ENCODE measurements at places on chromosomes 16 and 17.

DNA sequence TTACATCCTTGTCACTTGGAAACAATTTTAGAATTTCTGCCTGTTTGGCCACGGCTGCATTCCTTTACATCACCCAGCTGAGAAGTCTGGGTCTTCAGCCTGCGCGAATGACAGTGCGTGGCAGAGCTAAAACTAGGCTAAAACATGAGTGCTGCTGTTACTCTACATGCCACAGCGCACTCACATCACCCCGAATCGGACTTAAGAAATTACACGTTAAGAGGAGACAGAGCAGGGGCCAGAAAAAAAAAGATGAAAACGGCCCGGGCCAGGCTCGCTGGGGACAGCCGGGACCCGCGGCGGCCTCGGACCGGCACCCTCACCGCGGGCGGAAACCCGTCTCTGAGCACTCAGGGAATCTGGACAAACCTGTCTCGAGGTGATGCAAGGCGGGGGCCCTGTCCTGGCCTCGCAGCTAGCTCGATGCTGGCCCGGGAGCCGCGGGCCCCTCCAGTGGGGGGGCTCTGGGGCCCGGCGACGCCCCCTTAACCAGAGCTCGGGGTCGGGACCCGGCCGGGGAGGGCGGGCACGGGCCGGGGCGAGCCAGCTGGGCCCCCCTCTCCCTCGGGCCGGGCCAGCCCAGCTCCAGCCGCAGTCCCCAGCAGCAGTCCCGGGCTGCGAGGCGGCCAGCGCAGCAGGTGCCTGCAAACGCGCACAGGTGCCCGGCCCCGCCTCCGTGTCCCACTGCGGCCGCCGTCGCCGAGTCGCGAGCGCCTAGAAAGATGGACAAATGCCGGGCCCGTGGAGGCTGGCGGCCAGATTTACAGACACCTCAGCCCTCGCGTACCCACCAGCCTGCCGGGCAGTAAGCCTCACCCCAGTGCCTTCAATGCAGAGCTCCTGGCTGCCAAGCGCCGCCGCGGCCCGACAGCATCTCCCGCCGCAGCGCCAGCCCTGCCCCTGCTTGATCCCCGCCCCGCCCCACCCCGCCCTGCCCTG lies at the start of gene AKTIP:
AKTIP (minus strand) TSS at position 879 of the 939 bp plus-strand sequence. CDS start 2,950 bp downstream, outside the sequence.
- peak; percentile 52 for DNase-seq

GRCh38 chr17:72555052-72555451 lies 434.2 kb downstream of the SOX9 start:
- DNase-seq: no peak

DNA sequence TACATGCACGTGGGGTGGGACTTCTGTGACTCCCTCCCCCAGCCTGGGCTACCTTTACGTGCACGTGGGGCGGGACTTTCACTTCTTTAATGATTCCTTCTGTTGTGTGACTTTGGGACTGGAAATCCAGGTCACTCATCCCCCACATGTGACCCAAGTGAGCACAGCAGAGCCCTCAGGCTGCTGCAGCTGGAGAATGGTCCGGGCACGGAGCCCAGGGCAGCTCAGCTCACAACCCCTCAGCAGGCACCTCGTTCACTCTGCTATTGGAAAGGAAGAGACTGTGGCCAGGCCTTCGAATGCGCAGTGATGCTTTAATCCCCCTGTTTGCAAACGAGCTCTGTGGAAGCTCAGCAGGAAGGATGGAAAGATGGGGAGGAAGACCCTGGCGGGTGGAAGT lies 14.7 kb downstream of the DBNDD1 start:
- no peak for DNase-seq

GRCh38 chr16:88438084-88438870 lies 14.8 kb upstream of the ZFPM1 start:
- DNase-seq: no peak

DNA sequence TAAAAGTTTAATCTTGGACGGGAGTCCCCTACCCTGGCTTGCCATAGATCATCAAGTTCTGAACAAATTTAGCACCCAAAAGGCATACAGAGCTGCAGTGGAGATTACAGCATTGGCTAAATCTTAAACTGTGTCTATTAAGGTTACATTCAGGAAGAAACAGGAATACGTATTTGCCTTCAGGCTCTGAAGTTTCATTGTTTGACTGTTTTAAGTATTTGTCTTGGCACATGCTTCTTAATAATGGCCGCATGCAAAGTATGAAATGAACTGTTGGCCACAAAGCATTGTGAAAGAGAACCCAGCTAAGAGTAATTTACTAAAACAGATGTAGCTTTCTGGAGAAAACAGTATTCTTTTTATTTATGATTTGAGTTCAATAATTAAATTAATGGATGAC lies 63.9 kb upstream of the CNEP1R1 start:
- DNase-seq: peak; percentile 3

DNA sequence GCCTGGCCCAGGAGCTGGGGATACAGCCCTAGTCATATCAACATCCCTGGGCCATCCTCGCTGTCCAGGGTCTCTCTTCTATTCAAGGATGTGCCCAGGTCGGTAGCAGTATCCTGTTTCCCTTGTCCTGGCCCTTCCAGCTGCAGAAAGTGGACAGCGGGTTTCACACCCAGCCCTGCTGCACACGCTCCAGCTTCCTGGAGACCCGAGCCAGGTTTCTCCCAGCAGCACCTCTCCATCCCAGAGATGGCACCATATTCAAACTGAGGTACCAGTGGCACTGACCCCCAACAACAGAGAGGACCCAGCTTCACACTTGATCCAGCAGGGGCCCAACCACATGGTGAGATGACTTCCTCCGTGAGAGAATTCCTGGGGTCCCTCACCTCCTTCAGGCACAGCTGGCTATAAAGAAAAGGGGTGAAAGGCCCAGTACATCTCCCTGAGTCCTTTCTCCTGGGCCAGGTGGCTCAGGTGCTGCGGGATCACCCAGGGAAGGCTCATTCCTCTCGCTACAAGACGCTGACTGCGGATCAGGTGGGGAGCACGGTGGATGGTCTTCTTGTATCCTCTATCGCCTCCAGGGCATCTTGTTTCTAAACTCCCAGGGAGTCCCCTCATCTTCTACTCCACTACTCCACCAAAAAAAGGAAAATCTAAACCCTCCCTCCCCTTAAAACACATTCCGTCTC lies 1.4 kb downstream of the CUEDC1 start:
- DNase-seq: no peak

DNA sequence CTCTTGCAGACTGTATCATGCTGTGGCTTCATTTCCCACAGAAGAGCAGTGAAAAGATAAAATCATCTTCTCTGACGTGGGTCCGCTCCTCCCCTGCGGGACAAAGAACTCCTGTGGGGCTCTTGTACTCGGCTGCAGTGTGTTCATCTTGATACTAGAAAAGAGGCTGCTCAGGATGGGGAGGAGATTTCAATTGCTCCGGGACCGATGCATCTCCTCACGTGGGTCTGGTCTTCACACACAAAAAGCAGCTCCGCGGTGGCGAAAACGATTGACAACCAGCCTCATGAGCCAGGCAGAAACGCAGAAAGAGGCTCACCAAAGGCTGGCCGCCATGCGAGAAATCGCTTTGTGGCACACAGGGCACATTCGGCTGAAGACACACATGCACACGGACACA lies 14.4 kb upstream of the KCNJ18 start:
- no peak for DNase-seq

- peak; percentile 30 for DNase-seq
These were observed 8.8 kb downstream of the CDK5R1 start for GRCh38 chr17:32495359-32496231.

- peak; percentile 89 for DNase-seq
These were observed 72.0 kb downstream of the SOX9 start for GRCh38 chr17:72192800-72193192.

- DNase-seq: no peak
These were observed 440.9 kb upstream of the MAF start for GRCh38 chr16:80041410-80041809.

GRCh38 chr16:75476817-75477216 lies 12.3 kb upstream of the TMEM170A start:
- DNase-seq: no peak

GRCh38 chr16:81436386-81436785 lies 8.2 kb upstream of the CMIP start:
- DNase-seq: no peak

DNA sequence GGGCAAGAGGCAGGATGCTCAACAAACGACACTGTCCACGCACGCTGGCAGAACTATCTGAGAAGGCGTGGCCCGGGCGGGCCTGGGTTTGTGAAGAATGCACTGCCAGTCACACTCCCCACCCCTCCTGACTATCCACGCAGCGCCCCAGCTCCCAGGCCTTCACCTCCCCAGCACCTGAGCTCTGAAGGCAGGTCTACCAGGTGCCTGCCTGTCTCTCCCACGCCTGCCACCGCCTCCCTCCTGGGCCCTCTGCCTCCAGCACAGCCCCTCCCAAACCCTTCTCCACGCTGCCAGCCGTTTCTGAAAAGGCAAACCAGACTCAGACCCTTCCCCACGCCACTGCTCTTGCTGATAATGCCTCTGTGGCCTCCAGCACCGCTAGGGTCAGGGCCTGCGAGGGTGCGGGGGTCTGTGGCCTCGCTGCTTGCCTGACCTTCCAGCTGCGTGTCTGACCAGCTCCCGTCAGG lies 11.6 kb downstream of the MYBBP1A start:
- no peak for DNase-seq

DNA sequence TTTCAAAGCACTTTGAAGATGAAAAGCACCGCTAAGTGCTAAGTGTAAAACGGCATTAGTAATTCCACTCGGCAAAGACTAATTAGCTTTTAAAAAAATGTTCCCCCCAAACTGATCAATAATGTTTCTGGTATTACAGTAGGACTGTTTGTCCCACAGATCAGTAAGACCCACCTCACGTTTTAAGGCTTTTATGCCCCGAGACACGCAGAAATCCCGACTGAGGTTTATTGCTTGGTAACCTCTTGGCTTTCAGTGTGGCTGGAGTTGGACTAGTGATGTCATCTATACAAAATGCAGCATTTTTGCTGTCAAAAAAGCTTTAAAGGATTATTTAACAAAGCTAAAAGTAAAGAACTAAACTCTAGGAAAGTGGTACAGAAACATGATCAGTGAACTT lies 414.6 kb upstream of the PSMD7 start:
- DNase-seq: no peak

- no peak for DNase-seq
These were observed 37.5 kb upstream of the CIBAR2 start for GRCh38 chr16:85149776-85150175.

DNA sequence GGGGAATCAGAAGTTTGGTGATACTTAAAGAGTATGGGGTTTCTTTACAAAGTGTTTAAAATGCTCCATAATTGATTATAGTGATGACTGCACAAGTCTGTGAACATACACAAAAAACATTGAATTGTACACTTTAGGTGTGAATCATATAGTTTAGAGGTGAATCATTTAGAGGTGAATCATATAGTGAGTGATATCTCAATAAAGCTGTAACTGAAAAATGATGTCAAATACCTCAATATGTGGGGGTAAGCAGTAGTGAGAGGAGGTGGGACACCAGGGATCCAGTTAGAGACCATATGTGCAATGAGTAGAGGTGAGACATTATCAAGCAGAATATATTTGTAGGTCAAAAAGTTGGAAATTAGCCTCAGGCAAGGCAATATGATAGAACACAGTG lies 264.5 kb downstream of the PMP22 start:
- no peak for DNase-seq

GRCh38 chr17:19408346-19408710 lies 2.7 kb upstream of the RNF112 start:
- DNase-seq: no peak

DNA sequence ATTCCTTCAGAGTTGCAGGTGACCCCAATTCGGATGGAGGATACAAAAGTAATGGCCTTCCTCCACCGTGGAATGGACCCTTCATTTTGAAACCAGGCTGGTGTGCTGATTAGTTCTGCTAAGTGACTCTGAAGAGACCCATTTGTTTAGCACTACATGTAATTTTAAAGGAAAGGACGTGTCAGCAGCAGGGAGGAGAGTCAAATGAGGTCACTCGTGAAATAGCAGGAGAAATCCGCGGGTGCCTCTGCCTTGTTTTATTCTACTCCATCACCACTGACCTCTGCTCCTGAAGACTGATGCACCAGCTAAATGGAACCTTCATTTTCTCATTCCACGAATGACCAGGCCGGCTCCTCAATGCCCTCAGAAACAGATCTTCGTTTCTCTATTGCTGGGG lies 589.2 kb downstream of the CDH11 start:
- DNase-seq: no peak

Data from IMR-90 (cell line).